Activated CD4-positive, alpha-beta T cell treated with anti-CD3 and anti-CD28 coated beads, Interleukin-2, amount 50 U/mL, for 1 hour (primary cell): ENCODE measurements at places on chromosomes 1 and 21.

- DNase-seq: no peak
Measured at GRCh38 chr1:199522936-199523335, 504.6 kb upstream of the NR5A2 start.

GRCh38 chr1:200333329-200333728, 76.5 kb downstream of the ZNF281 start:
- no peak for DNase-seq

DNA sequence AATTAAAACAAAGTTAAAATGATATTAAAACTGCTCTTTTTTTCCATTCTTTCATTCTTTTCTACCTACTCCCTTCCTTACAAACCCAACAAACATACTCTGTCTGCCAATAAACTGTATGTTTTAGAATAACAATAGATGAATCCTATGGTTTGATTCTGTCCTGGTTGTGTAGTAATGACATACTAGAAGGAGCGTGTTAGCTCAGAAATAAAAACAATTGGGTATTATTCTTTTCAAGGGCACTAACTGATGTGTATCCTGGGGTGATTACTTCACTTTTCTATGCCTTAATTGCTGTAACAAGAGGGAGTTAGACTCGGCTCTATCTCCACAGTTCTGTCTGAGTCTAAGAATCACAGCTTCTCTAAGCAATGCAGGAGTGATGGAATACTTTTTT, 194.4 kb downstream of the GIPC2 start:
- DNase-seq: no peak

DNA sequence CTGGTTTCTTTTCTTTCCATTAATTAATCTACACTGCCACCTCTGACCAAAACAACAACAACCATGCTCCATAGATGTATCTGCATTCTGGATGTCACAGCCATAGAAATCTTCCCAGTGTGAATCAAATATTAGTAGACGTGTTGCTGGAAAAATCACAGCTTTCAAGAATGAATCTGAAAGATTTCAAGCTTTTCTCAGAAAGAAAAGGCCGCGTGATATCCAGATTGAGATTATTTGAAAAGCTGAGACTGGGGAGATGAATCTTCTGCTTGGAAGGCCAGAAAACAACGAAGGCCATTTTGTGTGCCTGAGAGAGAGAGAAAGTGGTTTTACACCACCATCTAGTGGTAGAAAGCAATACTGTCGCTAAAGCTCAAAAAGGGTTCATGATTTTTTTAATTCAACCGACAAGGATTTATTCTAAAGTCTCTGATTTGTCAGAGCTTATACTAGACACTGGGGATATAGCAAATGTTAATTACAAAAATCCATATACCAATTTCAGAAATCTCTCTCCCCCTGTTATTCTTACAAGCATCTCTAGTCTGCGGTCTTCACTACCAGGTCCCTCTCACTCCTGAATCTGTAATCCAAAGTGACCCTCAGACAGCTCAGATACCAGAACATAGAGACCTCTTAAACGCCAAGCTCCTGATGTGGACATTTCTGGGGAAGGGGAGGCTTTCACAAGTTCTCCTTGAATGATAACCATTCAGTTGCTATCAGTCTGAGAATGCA, 87.5 kb upstream of the SGIP1 start:
- peak; percentile 9 for DNase-seq

DNA sequence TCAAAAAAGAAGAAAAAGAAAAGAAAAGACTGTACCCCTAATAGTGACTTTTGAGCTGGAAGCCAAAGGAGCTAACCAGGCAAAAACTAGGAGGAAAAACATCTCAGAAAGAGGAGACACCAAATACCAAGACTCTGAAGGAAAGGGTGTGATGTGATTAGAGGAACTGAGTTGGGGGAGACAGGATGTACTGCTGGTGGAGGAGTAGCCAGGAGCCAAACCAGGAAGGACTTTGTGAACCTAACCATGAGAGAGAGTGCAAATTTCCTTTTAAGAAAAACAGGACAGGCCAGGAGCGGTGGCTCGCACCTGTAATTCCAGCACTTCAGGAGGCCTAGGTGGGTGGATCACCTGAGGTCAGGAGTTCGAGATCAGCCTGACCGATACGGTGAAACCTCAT, 4.1 kb upstream of the RBP7 start:
- DNase-seq: no peak

DNA sequence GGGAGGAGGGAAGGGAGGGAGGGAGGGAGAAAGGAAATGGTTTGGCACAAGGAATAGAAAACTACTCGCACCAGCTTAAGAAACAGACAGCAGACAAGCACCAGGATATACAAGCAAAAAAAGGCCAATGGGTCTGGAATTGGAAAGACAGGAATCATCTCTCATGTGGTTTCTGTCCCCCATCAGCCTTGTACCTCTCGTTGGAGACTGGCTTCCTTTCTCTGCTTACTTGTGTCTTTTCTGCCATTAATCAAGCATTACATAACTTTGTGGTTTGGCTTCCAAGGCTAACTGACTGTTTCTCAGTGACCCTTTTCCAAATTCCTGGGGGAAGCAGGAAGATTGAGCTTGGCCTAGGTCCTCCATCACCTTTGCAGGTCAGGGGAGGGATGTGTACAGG, 11.8 kb upstream of the RALGPS2 start:
- DNase-seq: no peak

- DNase-seq: no peak
Measured at GRCh38 chr21:42160765-42161164, 58.2 kb upstream of the ABCG1 start.

- DNase-seq: peak; percentile 70
Measured at GRCh38 chr1:26145041-26145959, 13.6 kb upstream of the FAM110D start.

GRCh38 chr1:74427681-74428080, 84.7 kb downstream of the LRRC53 start:
- no peak for DNase-seq

GRCh38 chr1:204989266-204990058, 53.5 kb upstream of the CNTN2 start:
- DNase-seq: peak; percentile 47

GRCh38 chr1:66460776-66461175, 73.2 kb upstream of the SGIP1 start:
- DNase-seq: no peak

GRCh38 chr1:56563568-56563967, 15.8 kb downstream of the PLPP3 start:
- no peak for DNase-seq

GRCh38 chr1:226440512-226440911, 32.6 kb upstream of the PARP1 start:
- no peak for DNase-seq

DNA sequence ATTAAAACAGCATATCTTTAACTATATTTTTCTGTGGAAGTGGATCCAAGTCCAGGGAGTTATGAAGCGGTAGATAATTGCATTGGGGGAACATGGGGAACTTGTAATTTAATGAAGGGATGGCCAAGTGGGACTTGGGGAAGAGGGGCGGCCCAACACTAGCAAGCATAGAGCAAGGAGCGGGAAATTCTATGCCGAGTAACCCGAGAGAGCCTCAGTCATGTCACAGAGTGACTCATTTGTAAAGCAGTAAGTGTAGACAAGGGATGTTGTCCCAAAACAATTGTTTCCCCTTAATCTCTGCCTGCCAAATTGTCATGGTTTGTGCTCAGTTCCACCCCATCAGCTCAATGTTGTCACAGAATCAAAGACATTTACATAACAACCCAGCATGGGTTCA, 620.1 kb downstream of the AJAP1 start:
- no peak for DNase-seq

GRCh38 chr1:55287723-55288122, 72.6 kb upstream of the USP24 start:
- no peak for DNase-seq

GRCh38 chr1:118185084-118185832, at the start of gene SPAG17:
TSS of gene SPAG17 (minus strand) at chr1:118185228. CDS start at chr1:118185157, 71 bp downstream.
- no peak for DNase-seq

- peak; percentile 35 for DNase-seq
Measured at GRCh38 chr1:31155216-31155806, 84.4 kb downstream of the NKAIN1 start.

- peak; percentile 84 for DNase-seq
Measured at GRCh38 chr1:19715334-19716203, 50.9 kb downstream of the HTR6 start.

GRCh38 chr1:235006132-235006721, 122.4 kb downstream of the TOMM20 start:
- no peak for DNase-seq

DNA sequence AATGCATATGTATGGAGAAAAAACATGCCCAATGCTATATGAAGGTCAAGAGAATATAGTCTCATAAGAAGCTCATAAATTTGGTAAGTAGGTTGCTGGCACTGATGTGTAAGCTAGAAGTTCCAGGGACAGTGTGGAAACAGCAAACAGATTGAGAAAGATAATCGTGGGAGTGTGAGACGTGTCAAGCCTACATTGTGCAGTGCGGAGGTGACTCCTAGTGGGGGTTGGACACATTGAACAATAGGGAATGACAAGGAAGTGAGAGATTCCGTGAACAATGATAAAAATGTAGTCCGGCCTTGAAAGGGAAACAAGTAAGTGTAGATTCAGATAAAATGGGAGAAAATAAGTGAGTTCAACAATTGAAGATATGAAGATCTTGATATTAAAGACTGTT, 788.4 kb upstream of the PRMT6 start:
- no peak for DNase-seq

- no peak for DNase-seq
Measured at GRCh38 chr1:185376840-185377635, 60.0 kb upstream of the IVNS1ABP start.

DNA sequence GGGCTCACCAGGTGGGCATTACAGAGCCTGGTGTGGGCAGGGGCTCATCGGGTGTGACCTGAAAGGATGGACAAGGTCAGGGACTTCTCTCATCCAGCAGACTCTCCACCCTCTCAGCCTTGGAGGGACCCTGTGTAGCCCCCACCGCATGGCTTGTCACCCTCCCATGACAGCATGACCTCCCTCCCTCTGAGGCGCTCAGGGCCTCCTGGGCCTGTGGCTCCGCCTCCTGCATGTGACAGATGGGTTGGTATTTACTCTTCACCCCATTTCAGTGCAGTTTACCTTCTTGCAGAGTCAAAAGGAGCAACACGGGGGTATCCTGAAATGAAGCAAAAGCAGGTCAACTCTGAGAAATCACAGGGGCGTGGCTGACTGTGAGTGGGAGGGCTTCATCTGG, 298.6 kb upstream of the AJAP1 start:
- DNase-seq: no peak

- no peak for DNase-seq
Measured at GRCh38 chr1:111483876-111484275, 10.1 kb downstream of the C1orf162 start.
